ENCODE measurements at places on chromosomes 4 and X.

DNA sequence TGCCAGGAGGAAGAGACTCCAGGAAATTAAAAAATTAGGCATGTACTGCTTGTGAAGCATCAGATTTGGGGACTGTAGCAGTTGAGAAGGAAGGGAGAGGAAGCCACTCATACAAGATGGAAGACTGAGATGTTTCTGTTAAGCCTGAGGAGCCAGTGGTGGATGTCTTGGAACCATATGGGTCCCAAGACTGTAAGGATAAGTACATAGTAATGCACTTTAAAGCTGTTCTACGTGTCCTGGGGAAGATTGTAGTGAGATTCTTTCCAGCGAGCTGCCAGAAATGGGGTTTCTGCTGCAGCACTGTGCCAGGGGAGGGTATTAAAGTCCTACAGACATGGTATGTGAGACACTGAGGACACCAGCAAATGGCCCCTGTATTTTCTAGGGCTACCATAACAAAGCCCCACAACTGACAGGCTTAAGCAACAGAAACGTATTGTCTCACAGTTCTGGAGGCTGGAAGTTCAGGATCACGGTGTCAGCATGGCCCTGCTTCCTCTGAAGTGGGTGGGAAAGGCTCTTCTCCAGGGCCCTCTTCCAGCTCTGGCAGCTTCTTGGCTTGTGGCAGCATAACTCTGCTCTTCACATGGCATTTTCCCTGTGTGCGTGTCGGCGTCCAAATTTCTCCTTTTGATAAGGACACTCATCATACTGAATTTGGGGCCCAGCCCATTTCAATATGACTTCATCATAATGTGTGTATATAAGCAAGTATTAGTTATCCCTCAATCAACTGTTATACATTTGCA, 304.4 kb downstream of the EVC2 start:
- DNase-seq: no peak

- no peak for DNase-seq
Observed at GRCh38 chrX:132435222-132435621, 53.6 kb downstream of the MBNL3 start.

DNA sequence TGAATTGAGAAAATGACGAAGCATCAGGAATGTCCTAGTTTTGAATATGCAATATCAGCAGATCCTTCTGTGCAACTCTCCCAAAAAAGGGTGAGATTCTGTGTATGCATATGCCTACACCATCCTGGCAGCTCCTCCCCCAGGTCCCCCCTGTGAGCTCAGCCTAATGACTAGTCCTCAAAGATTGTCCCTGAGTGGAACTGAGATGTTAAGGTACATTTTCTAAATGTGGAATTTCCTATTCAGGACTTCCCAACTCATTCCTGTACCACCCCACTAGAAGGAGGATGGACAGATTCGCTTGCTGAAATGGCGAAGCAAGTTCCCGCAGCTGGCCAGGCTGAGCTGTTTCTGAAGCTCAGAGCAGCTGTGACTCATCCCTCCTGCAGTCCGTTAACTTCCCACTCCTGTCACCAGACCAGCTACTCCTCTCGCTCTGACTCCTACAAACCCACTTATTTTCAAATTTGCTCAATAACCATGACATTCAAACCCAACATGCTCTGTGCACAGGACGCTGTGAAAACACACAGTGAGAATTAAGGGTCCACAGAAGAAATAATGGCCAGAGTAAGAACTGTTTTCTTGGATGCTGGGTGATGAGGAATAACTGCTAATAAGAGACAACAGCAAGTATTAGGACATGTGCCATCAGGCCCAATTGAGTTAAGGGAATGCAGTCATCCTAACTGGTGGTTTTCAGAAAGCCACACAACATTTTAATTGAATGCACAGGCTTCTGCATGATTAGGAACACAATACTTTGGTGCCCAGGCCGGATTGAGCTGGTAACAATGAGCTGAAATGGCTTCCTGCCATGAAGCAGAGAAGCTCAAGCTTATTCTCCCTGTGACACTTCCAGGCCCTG, 40.0 kb upstream of the IRF2 start:
- peak; percentile 43 for DNase-seq

GRCh38 chr4:117429506-117429905, 344.1 kb upstream of the TRAM1L1 start:
- no peak for DNase-seq

DNA sequence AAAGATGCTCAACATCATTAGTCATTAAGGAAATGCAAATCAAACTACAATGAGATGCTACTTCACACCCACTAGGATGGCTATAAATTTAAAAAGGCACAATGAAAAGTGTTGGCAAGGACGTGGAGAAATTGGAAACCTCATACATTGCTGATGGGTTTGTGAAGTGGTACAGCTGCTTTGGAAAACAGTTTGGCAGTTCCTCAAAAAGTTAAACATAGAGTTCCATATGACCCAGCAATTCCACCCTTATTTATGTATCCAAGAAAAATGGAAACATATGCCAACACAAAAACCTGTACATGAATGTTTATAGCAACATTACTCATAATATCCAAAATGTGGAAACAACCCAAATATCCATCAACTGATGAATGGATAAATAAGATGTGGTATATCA, 101.3 kb upstream of the MAGEB10 start:
- DNase-seq: no peak

DNA sequence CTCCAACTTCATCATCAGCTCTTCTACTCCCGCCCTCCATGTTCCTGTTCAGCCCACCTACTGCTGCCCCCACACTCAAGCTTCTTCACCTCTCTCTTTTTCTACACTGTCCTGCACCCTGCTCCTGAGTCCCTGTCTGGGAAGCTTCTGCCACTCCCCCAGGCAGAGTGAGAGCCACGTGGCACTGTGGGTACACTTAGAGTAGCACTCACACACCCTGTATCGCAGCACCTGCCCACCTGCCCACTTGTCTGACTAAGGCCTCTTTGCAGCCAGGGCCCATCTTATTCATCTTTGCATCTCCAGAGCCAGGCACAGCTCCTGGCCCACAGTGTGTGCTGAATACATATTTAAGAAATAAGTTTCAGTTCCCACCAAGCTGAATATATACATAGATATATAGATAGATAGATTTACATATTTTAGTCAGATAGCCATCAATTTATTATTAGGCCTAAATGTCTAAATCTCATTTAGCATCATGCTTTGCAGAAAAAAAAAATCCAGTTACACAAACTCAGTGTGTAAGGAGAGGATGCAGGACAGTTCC, 24.9 kb downstream of the CCDC149 start:
- DNase-seq: no peak
